Gastroesophageal sphincter (tissue), 4 donors: ENCODE measurements at places on chromosomes 3 and 15.

DNA sequence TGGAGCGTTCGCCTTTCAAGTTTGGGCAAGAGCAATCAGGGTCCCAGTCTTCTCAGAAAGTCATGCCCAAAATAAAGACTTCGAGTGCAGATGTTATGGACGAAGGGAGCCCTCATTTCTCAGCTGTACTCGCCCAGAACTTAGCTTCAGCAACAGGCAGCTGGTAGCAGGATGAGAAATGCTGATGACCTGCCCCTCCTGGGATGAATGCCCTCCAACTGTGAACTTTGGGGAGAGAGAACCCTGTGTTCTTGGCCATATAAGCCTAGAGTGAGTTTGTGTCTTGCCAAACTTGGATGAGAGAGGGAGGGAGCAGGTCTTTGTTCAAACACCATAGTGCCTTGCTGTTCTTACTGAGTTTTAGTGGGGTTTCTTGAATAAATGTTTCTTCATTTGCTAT, 400.3 kb downstream of the LRTM1 start:
- no peaks in the 10 kb centered on the region for H3K4me1 ChIP-seq
- no peak overlapping the region for H3K27ac ChIP-seq
- H3K27me3 ChIP-seq: no peaks in the 10 kb centered on the region
- H3K4me3 ChIP-seq: no peak overlapping the region

- H3K36me3 ChIP-seq: no peaks in the 10 kb centered on the region
- ATAC-seq: no peak
- peaks cover 49% of the 10 kb centered on the region for H3K4me1 ChIP-seq
- no peak overlapping the region for H3K4me3 ChIP-seq
- H3K27ac ChIP-seq: peak overlapping the region; percentile 85
- no peaks in the 10 kb centered on the region for H3K27me3 ChIP-seq
Observed at GRCh38 chr3:58018892-58019742, 10.9 kb downstream of the FLNB start.

- H3K4me1 ChIP-seq: no peaks in the 10 kb centered on the region
- ATAC-seq: no peak
- H3K27me3 ChIP-seq: peaks cover 30% of the 10 kb centered on the region
- no peaks in the 10 kb centered on the region for H3K36me3 ChIP-seq
Observed at GRCh38 chr3:186680869-186681268, 15.1 kb downstream of the HRG start.

DNA sequence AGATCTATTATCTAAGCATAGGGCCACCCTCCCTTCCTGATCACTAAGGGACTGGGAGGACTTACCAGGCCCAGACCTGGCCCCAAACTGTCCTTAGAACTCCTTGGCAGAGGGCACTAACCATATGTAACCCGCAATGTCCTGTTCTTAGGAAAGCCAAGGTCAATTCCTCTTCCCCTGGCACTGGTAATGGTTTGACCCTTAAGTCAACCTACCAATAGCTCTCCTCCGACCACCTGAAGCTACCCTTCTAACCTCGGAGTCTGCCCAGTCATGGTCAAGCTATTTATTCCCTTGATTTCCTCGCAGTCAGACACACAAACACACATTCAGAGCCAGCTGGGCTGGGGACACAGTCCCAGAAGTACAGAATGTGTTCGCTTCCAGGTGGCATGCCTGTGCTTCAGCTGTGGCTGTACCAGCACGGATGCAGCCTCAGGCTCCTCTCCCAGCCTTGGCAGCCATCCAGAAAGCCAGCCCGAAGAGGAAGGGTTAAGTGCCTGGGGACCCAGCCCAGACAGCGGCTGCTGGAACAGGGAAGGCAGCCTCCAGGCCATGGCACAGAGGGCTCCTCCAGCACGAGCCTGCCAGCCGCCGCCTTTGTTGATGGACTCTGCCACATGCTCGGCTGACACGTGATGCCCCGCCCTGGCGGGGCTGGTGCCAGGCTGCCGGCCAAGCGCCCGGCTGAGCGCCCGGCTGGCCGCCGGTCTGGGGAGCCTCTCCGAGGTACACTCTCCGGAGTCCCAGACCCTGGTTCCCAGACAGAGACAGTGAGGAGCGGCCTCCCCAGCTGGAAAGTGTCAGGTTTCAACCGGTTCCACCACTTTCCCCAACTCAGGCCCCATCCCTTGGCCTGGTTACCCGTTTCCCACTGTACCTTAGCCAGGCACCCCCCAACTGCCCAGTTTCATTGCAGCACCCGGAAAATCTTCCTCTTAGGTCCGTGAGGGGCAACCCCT, 5.5 kb downstream of the BMF start:
- peak; percentile 64 for ATAC-seq
- no peak overlapping the region for H3K4me3 ChIP-seq
- peak overlapping the region; percentile 91 for H3K27ac ChIP-seq
- peaks cover 100% of the 10 kb centered on the region for H3K4me1 ChIP-seq
- H3K36me3 ChIP-seq: peaks cover 5% of the 10 kb centered on the region

DNA sequence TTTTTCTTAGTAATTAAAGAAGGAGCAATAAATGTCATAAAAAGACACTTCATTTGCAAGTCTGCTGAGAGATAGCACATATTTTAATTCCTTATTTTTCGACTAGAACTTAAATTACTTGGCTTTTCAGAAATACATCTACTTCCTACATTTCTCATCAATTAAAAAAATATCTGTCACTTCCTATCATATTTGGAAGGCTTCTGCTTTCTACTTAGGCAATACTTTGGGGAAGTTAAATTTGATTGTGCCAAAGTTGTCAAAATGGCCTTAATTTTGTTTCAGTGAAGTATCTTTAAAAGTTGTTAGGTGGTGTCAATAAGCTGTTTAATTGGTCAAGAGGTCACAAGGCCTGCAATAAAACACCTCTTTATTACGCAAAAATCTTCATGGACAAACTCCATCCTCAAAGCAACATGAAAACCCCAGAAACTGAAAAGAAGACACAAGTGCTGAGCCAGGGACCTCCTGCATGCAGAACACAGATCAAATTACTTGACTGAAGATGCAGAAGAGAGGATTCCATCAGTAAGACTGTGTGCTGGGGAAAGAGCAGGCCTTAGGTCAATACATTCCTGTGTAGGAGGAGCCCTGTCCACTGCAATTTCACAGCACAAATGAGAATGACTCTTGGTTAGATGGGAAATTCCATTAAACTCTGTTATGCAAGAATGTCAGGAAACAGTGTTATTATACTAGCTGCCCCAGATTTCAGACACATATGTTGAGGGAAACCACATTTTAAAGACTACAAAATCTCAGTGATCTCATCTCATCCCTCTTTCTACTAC, 48.0 kb upstream of the FSTL1 start:
- H3K36me3 ChIP-seq: no peaks in the 10 kb centered on the region
- H3K4me1 ChIP-seq: peaks cover 13% of the 10 kb centered on the region
- no peaks in the 10 kb centered on the region for H3K27me3 ChIP-seq

GRCh38 chr3:51384726-51385473, at the start of gene MANF:
Gene MANF, plus strand, starts transcription at chr3:51385291. Its CDS starts 52 bp downstream, at chr3:51385343.
- H3K4me3 ChIP-seq: peak within 1 kb of the TSS; percentile 82
- peaks cover 51% of the 10 kb centered on the region for H3K4me1 ChIP-seq
- peaks cover 40% of the 10 kb centered on the region for H3K36me3 ChIP-seq
